Inflammatory macrophage (primary cell): ENCODE measurements at places on chromosomes 6 and 20.

- DNase-seq: no peak
Measured at GRCh38 chr6:63558278-63558677, 14.0 kb upstream of the LOC128125822 start.

- DNase-seq: no peak
Measured at GRCh38 chr6:89434954-89435353, 2.0 kb downstream of the ANKRD6 start.

DNA sequence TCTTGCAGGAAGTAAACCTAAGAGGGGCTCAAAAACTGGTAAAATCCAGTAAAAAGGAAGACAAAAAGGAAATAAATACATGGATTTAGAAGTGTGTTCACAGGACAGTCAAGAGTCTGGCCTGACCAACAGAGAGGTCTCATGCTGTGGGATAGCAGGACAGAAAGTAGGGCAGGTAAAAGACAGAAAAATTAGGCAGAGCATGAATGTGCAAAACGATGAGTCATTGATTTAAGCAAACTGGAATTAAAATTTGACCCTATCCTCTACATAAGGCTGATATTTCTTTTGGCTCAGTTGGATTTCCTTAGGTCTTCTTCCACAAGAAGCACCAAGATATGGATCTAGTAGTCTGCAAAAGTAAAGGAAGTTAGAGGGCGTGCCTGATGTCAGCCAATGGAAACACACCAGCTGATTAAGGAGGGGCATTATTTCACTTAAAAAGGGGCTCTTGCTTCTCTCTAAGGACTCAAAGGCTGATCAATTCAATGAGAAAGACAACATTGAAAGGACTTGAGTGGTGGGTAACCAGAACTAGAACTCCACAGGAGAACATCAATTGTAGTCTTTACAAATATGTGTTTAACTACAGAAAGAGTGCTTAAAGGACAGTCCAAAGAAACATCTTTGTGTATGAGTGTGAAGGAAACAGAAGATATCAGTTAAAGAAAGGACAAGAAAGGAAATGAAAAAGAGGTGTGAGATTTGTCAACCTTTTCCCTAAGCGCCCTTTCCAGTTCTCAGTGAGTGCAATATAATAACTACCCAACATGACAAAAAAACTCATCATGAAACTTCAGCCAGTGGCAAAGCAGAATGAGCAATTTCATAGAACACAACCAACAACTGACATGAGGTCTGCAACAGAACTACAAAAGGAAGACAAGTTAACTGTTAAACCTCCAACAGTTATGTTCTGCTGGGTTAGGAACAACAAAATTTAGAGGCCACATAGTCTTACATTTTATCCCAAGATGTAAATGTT lies 19.4 kb upstream of the MYB start:
- DNase-seq: no peak

- no peak for DNase-seq
Measured at GRCh38 chr6:106098383-106099234, 12.5 kb downstream of the PRDM1 start.

- no peak for DNase-seq
Measured at GRCh38 chr6:33694977-33695376, 16.5 kb downstream of the UQCC2 start.

- no peak for DNase-seq
Measured at GRCh38 chr20:63891061-63892002, 3.6 kb upstream of the DNAJC5 start.

DNA sequence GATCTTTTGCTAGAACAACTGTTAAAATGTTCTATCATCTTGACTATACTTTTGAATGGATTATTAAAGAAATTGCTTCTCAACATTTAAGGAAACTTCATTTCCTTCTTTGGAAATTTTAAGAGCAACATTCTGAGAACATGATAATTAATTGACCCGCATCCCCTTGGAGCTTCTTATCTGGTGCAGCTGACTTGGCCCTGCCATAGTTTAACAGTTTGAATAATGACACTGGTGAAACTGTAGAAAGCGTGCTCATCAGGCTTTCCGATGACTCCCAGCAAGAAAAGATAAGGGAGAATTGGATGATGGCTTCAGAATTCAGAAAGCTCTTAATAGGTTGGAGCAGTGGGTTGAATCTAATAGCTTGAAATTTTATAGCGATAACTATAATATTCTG lies 38.1 kb downstream of the SNX9 start:
- no peak for DNase-seq

DNA sequence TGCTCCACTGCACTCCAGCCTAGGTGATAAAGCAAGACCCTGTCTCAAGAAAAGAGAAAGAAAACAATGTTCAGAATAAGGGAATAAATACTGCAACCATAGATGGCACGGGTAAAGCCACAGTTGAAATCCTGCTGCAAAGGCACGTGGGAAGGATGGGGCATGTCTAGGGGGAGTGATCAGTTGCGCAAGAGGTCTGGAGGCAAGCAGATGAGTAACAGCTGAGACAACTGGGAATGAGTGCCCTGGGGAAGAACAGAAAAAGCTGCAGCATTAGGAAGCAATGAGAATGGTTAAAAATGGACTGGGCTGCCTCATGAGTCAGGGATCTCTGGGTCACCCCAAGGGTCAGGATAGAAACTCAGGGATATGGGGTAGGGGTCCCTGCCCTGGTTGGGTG lies 96.3 kb downstream of the GMPR start:
- DNase-seq: peak; percentile 87
